ENCODE measurements at places on chromosomes 11 and 22.

DNA sequence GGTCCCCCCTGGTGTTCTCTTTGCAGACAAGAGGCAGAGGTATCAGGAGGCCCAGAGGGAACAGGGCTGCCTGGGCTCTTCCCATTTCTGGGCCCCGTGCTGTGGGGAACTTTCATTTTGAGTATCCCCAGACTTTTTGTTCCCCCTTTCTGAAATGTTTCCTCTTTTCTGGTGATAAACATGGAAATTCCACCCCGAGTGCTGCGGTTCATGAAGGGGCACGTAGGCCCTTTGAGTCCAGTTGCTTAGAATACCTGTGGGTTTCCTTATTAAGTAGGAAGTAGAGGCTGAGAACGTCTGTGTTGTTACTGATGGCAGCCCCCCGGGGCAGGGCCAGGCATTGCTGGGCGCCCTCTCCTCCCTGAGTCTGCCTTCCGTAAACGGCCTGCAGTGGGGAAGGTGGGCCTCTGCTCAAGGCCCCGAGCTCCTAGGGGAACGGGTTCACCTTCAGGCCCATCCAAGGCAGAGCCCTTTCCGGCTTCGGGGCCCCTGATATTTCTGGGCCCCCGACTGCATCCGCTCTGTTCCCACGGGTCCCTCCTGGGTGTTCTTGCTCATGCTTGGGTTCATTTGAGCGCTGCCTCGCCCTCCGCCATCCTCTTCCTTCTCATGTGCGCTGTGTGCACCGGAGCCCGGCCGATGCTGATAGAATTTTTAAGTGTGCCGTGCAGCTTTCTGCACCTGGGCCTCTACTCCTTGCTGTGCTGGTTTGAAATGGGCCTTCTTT lies 12.0 kb downstream of the TBC1D22A start:
- DNase-seq: no peak

DNA sequence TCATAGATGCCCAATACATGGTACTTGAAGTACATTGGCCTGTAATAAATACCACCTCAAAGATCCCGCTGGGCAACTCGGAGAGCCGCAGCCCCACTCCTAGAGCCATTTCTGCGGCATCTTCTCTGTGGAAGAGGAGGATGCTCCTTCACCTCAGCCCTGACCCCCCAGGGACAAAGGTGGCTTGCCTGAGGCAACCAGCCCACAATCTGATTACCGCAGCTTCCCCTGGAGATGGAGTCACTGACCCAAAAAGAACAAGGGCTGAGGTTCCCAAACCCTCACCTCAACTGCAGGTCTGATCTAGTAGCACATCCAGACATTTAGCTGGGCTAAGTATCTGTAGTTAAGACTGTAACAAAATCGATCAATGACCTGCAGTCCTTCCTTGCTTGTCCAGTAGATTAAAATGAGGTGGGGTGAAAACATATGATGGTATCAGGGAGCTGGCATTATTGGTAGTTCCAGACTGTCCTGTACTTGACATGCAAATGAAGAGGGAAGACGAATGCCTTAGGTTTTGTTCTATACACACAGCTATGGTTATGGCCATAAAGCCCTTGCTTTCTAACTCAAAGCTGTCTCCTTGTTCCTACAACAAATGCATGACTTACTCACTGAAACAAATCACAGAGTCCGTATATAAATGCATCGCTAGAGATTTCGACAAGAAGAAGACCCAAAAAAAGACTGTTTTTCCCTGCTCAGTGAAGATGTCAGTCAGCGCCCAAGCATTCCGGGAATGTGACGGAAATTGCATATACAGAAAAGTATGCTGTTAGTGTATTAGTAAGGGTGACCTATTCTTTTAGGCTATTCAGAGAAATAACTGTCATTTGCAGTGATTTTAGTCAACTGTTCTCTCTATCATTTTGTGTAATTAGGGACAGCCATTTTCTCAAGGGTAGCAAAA lies 33.7 kb downstream of the C11orf71 start:
- peak; percentile 10 for DNase-seq

DNA sequence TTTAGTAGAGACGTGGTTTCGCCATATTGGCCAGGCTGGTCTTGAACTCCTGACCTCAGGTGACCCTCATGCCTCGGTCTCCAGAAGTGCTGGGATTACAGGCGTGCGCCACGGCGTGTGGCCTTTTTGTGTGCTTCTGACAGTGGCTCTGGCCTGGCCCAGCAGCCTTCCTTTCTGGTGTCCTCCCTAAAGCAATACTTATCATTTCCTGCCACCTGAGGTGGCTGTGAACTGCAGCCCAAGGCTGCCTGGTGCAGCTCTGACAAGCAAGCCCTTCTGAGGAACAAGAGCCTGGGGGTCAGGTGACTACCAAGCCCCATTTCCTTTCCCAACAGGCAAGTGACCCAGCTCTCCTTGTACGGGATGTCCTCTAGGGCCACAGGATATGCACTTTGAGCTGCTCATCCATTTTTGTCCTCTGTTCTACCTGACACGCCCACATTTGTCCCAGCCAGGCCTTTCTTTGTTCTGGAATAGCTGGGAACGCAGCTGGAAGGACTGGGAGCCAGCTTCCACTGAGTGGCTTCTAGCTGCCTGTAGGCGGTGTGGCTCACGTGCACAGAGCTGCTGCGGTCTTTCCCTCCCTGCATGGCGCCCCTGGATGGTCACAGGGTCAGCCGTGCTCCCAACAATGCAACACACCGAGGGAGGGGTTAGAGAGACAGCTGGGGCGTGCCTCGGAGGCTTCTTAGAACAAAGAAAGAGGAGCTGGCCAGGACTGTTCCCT lies 12.3 kb upstream of the BID start:
- DNase-seq: no peak

GRCh38 chr22:21000207-21000986 lies 1.5 kb downstream of the THAP7 start:
- DNase-seq: no peak

DNA sequence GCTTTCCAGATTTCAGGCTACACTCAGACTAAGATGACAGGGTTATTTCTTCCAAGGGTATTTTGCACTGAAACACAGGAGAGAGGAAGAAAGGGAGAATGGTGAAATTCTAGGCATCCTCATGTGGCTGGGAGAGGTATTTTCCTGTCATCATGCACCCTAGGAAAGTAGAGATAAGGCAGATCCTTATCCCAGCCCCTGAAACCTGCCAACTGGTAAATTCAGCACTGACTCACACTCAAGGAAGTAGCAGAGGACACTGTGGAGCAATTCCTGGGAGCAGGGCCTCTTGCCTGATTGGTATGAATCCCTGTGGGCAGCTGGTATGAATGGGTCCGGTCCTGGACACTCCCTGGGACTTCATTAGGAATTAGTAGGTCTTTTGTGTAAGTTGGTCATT lies 37.6 kb upstream of the SLC5A1 start:
- DNase-seq: no peak

GRCh38 chr11:130122141-130122575 lies 37.4 kb upstream of the ST14 start:
- DNase-seq: no peak

DNA sequence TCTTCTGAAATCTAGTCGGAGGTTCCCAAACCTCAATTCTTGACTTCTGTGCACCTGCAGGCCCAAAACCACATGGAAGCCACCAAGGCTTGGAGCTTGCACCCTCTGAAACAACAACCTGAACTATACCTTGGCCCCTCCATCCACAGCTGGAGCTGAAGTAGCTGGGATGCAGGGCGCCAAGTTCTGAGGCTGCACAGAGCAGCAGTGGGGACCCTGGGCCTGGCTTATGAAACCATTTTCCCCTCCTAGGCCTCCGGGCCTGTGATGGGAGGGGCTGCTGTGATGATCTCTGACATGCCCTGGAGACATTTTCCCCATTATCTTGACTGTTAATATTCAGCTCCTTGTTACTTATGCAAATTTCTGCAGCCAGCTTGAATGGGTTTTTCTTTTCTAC lies 38.3 kb upstream of the MMP7 start:
- DNase-seq: no peak

GRCh38 chr11:134792044-134792443 lies 380.0 kb upstream of the B3GAT1 start:
- no peak for DNase-seq

DNA sequence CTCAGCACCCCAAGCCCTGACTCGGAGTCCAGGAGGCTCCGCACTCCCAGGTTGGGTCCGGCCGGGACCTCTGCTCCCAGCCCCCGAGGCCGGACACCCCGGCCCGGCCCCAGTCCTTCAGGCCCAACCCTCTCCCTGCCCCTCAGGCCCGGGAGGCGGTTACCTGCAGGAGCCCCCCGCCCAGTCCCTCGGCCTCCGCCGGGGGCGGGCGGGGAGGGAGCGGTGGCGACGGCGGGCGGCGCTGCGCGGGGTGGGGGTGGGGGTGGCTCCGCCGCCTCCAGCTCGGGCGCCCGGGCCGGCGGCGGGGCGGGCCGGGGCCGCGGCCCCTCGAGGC lies 310 bp downstream of the TCF20 start:
- peak; percentile 27 for DNase-seq

DNA sequence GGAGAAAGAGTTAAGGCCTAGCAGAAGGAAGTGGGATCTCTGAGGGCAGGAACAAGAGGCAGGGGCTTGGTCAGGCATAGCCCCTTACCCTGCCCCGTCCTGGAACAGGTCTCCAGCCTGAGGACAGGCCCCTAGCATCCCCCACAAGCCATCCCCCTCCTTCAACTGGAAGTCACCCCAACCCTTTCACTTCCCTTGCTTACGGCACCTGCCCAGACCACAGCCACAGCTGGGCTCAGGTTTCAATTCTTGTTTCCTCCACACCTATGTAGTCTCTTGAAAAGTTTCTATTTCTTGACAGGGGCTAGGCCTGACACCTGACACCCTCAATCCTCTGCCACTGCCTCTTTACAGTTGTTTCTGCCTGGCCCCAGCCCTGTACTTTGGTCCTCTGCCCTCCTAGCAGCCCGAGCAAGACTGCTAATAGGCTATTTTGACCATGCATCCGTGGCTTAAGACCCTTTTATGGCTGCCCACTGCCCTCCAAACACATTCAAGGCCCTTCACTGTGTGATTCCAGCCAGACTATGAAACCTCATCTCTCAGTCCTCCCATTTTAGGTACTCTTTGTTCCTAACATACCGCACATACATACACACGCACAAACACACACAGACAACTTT lies 10.9 kb upstream of the FCHSD2 start:
- no peak for DNase-seq

DNA sequence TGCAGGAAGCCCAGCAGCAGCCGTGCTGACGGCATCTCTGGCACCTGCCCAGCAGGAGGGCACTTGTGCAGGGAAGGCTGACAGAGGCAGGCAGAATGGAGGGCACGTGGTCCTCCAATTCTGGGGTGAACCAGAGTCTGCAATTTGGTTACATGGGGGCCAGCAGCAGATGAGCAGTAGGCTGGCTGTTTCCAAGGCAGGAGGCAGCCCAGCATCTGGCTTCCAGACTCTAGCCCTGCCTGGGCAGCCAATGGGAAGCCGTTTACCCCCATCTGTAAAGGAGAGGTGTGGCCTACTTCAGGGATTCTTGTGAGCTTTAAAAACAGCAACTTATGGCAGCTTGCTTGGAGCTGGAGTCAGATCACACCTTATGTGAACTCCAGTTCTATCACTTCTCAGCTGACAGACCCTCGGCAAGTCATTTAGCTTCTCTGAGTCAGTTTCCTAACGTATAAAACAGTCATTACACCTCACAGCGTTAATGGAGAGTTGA lies 27.9 kb upstream of the RASL10A start:
- DNase-seq: peak; percentile 52

GRCh38 chr22:46131151-46131587 lies 19.2 kb upstream of the PPARA start:
- DNase-seq: no peak

DNA sequence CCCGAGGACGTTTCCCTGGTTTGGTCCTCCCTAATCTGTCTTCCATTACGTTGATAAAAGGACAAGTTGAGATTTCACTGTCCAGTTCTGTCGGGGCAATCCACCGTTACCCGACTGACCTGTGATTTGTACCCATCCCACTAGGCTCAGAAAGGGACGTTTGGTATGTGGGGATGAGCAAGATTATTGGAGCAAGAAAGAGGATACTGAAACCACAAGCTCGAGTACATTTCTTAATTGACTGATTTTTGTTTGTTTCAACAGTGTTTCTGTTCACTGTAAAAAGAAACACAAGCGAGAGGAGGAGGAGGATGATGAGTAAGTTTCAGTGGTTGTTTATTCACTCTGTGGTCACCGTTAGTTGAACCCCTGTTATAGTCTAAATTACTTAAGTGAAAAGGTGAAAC lies 969 bp downstream of the CCDC117 start:
- peak; percentile 22 for DNase-seq

DNA sequence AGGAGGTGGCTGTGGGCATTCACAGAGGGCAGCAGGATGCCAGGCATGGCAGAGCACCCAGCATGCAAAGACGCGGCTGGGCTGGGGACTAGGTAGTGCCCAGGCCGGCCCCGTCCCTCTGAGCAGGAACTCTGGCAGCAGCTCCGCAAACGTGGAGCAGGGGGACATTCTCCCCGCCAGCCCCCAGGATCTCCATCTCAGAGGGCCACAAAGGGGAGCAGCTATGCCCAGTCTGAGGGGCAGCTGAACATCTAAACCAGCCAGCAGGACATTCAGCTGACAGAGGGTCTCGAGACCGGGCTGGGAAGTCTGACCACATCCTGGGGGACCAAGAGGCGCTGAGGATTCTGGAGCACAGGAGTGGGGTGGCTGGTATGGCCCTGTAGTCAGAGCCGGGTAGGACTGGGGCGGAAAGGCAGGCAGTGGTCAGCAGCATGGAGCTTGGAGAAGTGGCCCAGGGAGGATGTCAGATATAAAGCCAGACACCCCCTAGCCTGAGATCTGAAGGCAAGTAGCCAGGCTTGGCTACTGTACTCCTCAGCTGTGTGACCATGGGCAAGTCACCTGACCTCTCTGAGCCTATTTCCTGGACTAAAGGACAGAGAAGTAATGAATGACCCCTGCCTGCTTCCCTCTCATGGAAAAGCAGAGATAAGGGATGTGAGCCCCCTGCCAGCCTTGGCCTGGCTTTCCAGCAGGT lies 10.2 kb downstream of the PMM1 start:
- no peak for DNase-seq

- DNase-seq: no peak
Measured at GRCh38 chr11:124081483-124081882, 33.8 kb upstream of the VWA5A start.

DNA sequence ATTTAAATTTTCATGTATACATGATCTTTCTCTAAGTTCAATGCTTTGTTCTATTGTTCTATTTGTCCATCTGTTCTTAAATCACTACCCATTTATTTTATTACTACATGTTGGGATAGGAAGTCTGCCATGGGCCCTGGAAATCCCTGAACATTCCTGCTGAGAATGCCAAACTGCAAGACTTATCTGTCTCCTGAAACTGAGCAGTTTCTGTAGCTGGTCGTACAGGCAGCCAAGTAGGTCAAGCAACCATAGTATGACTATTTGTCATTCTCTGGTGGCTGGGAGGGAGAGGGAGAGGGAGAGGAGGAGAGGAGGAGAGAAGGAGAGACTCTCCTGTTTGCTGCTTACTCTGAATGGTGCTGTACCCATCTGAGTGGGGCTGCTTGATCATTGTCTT lies 82.8 kb upstream of the SNX19 start:
- DNase-seq: no peak
